Ammon's horn (tissue), 1 donor: ENCODE measurements at places on chromosomes 5 and 9.

- DNase-seq: no peak
These were observed 223.0 kb downstream of the IRX1 start for GRCh38 chr5:3818624-3819023.

DNA sequence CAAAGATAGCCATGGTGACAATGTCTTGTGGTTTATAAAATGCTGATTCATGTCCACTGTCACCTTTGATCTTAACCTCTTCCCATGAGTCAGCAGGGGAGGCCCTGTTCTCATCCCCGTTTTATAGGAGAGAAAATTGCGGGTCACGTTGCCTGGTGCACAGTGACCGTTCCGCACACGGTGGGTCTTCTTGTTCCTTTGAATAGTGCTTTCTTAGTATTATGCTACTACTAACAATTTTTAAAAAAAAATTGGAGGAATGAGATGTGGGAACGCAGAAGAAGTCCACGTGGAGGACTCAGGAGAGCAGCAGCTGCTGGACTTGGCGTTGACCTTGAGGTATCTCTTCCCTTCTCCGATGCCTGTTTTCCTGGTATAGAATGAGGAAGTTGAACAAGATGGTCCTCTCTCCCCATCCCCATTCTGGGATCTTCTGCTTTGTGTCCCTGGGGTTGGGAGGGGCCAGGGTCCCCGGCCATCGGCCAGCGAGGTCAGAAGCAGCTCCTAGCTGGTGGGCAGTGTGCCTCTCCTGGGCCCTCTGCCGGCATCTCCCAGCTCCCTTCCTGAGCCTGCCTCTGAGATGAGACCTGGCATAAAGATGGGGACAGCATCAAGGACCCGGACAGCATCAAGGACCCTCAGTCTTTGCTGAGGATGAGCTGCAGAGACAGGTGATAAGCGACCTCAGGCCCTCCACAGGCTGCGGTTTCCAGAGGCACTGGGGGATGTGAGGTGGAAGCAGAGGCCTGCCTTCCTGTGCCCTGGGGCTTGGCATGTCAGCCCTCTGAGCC is 143.9 kb downstream of the C9orf50 start:
- no peak for DNase-seq

DNA sequence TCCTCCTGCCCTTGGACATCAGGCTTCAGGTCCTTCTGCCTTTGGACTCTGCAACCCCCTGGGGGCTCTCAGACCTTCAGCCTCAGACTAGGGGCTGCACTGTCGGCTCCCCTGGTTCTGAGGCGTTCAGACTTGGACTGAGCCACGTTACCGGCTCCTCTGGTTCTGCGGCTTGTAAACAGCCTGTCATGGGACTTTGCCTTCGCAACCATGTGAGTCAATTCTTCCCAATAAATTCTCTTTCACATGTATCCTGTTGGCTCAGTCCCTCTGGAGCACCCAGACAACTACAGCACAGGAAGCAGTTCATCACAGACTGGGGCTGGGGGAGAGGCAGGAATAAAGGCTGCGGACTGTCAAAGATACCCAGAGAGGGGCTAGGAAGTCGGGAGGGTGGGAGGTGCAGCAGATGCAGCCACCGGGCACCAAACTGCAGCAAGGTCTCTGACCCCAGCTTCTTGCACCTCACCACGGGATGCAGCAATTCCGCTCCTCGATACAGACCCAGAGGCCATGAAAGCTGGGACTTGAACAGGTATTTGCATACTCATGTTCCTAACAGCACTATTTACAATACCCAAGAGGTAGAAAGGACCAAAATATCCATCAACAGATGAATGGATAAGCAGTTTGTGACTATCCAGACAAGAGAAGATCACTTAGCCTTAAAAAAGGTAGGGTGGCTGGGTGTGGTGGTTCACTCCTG is 100.8 kb downstream of the COL23A1 start:
- no peak for DNase-seq

- DNase-seq: peak; percentile 72
These were observed 8.5 kb upstream of the ANGPTL2 start for GRCh38 chr9:127130661-127131538.

DNA sequence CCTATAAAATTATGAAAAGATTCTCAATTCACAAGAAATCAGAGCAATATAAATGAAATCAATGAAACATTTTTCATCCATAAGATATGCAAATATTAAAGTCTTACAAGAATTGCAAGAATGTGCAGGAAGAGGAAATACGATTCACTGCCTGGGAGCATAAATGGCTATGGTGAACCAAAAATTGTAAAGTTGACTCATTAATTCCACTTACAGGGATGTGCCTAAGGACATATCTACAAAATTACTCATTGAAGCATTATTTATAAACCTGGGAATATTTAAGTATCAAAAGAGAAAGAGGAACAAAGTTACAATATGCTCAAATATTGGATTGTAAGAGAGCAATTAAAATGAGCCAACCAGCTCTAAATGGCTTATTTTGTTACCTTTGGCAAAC is 6.9 kb upstream of the NIPSNAP3A start:
- DNase-seq: no peak

- no peak for DNase-seq
These were observed 567.7 kb downstream of the TLR4 start for GRCh38 chr9:118271936-118272335.

GRCh38 chr5:167248257-167248656 is 1043.2 kb upstream of the WWC1 start:
- peak; percentile 8 for DNase-seq

- no peak for DNase-seq
These were observed 33.0 kb upstream of the LCP2 start for GRCh38 chr5:170330568-170331054.

DNA sequence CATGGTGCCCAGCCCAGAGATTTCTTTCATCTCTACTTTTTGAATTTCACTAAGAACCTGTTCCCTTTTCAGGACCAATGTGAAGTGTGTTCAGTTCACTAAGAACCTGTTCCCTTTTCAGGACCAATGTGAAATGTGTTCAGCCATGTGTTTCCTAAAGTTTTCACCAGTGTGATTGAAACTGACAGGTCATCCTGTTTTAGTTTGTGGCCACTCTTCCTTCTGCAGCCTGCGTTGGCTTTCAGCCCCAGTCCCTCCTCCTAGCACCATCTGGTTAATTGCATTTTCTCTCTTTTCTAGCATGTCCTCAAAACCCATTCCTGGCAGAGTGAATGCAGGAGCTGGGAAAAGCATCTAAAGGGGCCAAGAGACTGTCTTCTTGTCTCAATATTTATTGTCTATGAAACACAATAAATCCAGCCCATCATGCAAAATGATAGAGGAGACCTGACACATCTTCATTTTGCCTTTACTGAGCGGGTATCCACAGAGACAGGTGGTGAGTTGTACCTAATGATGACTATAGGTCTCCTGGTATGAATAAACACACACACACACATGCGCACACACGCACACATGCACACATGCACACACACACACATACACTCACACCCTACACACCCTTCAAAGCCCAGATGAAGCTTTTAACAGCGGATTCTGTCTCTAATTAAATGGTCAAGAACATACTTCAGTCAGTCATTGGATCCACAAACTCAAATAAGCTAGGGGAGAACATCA is 6.1 kb upstream of the PANK3 start:
- no peak for DNase-seq
